ENCODE measurements at places on chromosomes 4 and X. TPM values are rescaled to one million over a fixed set of nuclear protein-coding genes. Genes with fewer than 3 reads are reported as not detected.

DNA sequence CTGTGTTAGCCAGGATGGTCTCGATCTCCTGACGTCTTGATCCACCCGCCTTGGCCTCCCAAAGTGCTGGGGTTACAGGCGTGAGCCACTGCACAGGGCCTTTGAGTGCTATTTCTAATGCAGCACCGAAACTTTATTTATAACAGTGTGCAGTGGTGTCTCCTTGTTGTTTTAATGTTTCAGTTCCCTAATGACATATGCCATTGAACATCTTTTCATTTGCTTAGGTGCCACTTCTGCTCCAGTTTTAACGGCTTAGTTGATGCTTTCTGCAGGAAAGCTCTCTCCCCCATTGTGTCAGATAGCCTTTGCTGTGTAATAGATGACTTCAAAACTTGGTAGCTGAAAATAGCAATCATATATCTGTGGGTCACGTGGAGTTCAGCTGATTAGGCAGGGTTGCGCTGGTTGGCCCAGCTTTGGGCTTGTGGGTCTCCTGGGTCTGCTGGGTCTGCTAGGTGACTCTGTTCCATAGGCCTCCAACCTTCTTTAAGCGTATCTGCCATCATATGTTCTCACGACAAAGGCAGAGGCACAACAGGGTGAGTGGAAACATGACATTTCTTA is 76.4 kb upstream of the SHISA3 start:
- H3K4me1 ChIP-seq: no peaks in the 10 kb centered on the region
- no peak overlapping the region for H3K4me3 ChIP-seq
- H3K27me3 ChIP-seq: no peaks in the 10 kb centered on the region
- no peaks in the 10 kb centered on the region for H3K36me3 ChIP-seq
- no peak for DNase-seq

DNA sequence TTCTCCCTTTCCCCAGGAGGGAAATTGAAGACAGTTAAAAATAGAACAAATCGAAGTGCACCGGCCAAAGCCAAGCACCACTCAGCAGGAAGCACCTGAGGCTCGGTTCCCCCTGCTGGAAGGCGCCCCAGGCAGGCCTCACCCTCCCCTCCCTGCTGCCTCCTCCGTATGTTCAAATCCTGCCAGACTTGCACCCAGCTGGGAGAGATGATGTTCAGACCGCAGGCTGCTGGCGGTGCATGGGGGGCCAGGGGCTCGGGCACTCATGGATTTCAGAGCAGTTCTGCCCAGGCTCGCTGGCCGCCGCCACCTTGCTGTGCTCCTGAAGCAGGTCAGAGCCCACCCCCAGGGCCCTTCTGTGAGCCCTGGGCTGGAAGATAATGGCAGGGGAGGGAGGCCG is 91.4 kb downstream of the DCTD start:
- no peaks in the 10 kb centered on the region for H3K36me3 ChIP-seq
- H3K4me1 ChIP-seq: no peaks in the 10 kb centered on the region
- DNase-seq: no peak
- H3K4me3 ChIP-seq: no peak overlapping the region
- H3K27ac ChIP-seq: no peak overlapping the region

DNA sequence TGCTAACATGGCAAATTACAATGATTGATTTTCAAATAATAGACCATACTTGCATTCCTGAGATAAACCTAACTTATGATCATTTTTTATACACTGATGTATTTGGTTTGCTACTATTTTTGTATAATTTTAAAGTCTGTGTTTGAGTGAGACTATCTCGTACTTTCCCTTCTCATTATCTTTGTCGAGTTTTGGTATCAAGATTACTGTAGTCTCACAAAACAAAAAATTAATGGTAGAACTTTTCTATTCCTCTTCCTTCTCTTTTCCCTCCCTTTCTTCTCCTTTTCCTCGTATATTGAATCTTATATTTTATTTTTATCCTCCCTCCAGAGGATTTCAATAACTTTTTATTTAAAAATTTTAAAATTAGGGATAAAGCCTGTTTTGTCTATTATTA is 41.5 kb downstream of the RGS12 start:
- H3K27me3 ChIP-seq: no peaks in the 10 kb centered on the region
- H3K4me1 ChIP-seq: no peaks in the 10 kb centered on the region
- H3K4me3 ChIP-seq: no peak overlapping the region
- H3K27ac ChIP-seq: no peak overlapping the region
- H3K36me3 ChIP-seq: no peaks in the 10 kb centered on the region

- no peak overlapping the region for H3K4me3 ChIP-seq
- DNase-seq: no peak
- H3K4me1 ChIP-seq: no peaks in the 10 kb centered on the region
- H3K27ac ChIP-seq: no peak overlapping the region
These were observed 165.1 kb upstream of the RAI2 start for GRCh38 chrX:18026166-18026565.

DNA sequence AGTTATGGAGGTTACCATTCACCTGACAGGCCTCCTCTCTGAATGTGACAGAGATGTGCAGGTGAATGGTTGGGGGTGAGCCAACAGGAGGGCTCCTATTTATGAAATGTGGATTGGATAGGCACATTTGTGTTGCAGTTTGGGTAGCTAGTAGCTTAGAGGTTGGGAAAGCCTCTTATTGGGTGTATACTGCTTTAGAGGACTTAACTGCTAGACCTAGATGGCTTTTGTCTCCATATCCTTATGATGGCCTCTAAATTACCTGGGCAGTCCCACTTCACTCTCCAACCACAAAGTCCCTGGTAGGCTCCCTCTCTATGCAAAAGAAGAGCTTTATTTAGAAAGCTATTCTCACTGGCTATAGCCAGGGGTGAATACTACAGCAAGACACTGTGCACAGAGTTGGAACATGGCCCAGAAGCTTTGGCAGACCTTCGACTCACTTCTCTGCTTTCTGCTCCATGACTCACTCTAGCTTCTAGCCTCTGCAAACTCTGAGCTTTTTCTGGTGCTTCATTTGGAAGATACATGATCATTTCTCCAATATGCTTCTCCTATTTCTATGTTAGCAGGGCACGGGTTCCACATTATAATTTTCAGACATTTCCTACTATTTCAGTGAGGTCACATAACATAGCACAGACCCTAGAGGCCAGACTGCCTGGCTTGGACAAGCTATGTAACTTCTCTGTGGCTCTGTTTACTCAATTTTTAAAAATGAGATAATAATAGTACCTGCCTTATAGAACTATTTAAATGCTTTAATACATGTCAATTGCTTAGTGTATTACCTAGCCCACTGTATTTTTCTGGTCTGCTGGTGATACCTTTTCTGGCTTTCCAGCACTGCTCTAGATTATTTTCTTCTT is 6.0 kb upstream of the VGLL1 start:
- peaks cover 19% of the 10 kb centered on the region for H3K4me1 ChIP-seq
- no peak overlapping the region for H3K4me3 ChIP-seq
- peak overlapping the region; percentile 56 for H3K27ac ChIP-seq
- H3K27me3 ChIP-seq: no peaks in the 10 kb centered on the region
- DNase-seq: no peak

The PAGE5 gene
- not detected for total RNA-seq

The EVC2 gene
- total RNA-seq: 10.2 TPM
